Foreskin fibroblast (primary cell): ENCODE measurements at places on chromosomes 13 and 19.

DNA sequence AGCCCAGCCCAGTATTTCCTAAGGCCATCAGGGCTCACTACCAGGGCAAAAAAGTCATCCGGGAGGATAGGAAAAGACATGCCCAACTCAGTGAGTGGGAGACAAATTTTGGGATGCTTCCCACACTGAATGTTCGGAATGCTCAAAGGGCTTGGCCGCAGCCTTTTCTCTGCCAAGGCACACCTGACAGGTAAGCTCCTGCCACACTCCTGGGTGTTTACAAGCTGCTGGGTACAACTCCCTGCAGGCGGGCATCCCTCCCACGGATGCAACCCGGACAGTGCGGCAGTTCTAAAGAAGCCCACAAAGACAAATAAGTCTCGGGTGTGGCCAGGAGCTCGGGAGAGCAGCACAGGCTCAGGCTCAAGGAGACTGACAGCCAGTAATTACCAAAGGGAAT is 28.1 kb downstream of the SLC7A1 start:
- DNase-seq = no peak

GRCh38 chr13:76725211-76725610 is 161.0 kb downstream of the KCTD12 start:
- DNase-seq = peak; percentile 39

DNA sequence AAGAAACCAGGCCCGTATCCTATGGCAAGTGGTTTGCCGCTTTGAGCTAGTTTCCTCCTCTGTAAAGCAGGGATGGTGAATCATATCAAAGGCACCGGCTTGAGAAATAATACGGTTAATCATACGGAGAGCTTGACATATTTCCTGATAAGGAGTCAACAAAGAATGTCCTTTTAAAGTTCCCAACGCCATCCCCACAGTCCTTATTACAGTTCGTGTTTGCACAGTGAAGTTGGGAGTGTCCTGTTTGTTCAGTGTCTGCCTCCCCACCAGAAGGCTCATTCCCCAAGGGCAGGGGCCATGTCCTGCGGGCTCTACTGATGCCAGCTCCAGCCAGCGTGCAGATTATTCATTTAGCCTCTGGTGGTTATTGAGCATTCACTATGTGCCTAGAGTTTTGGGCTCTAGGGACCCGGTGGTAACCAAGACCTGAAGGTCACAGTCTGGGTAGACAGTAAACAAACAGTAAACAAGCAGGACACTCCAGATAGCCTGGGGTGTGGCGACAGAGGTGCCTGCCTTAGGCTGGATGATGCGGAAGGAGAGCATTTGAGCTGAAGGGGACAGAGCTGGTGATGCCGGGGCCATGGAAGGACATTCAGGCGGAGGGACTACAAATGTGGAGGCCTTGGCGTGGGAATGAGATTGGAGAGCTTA is 6.3 kb downstream of the GRAMD1A start:
- DNase-seq = no peak

GRCh38 chr13:31377946-31378345 is 178.2 kb downstream of the B3GLCT start:
- no peak for DNase-seq

GRCh38 chr19:39128516-39129079 is 3.0 kb downstream of the PAK4 start:
- peak; percentile 55 for DNase-seq

DNA sequence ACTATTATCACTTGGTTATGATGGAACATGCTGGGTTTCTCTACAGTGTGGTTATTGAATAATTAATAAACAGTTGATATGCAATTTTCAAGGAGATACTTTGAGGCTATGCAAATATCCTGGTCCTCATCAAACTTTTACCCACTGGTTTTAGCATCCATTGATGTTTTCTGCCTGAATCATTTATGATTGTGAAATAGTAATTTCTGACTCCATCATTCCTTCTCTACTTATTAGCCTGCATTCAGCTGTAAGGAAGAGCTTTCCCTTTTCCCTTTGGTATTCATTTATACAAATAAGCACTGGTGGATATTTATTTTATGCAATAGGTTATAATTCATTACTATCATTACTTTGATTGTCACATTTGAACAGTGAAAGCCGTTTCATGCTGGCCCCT is 13.9 kb upstream of the DNAJC15 start:
- DNase-seq = peak; percentile 40

DNA sequence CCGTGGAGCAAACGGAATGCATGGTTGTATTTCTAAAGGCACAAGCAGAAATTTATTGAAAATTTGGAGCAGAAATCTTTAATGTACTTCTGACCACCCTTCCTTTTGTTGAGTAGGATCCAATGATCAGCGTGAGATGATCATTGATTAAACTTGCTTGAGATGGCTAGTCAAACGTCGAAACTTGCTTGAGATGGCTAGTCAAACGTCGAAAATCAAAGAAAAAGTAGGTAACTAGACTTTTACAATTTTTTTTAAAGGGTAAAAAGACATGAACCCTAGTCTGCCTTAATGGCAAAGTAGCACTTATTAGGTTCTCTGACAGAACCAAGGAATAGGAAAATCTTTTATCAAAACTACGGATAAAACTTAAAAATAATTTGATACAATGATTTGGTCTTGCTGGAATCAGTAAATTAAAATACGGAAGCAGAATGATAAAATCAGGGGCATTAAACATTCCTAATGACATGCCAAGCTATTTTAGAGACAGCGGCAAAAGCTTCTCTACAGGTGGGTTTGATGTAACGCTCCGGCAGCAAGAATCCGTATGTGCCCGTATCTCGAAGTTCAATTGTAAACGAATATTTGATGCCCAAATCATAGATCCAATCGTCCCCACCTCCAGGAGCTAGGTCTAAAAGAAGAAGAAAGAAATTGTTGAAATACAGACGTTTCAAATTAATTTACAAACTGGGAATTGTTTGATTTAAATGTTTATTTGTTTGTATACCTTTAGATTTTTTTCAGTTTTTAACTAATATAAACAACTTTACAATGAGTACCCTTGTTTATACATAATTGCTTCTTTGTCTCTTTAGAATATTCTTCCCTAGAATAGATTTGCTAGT is 841 bp upstream of the ZC3H13 start:
- DNase-seq = no peak

DNA sequence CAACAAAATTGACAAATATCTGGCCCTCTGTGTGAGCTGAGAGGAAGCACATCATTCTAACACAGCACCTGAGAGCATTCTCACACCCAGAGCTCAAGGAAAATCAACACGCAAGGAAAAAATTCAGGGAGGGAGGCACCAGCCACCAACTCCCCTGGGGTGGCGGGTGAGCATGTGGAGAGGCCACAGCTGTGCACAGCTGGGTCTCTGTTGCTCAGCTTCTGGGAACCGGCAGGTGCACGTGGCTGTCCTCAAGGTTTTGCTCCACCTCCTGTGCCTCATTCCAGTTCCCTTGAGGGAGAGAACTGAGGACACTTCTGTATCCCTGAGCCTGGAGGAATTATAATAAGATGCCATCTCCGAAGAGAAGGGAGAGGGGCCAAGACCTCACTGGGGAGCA is 134.0 kb downstream of the USP12 start:
- no peak for DNase-seq

- peak; percentile 57 for DNase-seq
Observed at GRCh38 chr19:55353803-55354697, 469 bp downstream of the COX6B2 start.

DNA sequence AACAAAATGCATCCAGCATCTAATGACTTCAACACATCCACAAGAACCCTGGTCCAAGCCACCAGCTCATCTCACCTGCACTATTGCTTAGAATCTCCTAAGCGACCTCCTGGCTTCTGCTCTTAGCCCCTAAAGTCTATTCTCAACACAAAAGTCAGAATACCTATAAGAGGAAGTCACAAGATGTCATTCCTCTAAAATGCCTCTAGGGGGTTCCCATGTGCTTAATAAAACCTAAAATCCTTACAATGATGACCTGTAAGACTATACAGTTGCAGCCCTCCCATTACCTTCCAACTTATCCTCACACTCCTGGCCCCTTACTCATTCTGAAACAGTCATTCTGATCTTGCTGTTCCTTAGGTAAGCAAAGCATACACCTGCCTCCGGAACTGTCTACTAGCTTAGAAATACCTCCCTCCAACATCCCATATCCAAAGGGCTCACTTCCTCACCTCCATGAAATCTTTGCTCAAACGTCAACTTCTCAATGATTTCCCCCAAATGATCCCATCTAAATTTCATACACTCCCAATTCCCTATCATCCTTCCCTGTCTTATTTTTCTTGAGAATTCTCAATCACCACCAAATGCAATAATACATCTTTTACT is 10.0 kb downstream of the ATP7B start:
- DNase-seq = peak; percentile 12

- DNase-seq = no peak
Observed at GRCh38 chr13:27765650-27766049, 26.6 kb upstream of the GSX1 start.

DNA sequence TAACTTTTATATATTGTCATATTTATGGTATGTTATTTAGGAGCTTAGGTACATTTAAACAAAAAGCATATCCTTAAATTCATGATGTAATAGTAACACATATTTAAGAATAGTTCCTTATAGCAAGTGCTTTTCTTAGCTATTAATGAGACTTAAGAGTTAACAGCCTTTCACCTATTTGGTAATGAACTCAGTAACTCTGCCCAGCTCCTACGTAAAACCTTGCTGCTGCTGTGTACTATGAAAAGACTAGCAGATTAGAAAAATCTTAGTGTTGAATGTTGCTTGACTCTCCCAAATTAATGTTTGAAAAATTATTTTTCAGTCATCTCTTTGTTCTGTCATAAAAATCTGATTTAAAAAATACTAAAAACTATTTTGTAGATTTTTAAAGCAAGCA is 6.9 kb downstream of the GPR180 start:
- DNase-seq = no peak
